ENCODE measurements at places on chromosomes 5 and 9.

DNA sequence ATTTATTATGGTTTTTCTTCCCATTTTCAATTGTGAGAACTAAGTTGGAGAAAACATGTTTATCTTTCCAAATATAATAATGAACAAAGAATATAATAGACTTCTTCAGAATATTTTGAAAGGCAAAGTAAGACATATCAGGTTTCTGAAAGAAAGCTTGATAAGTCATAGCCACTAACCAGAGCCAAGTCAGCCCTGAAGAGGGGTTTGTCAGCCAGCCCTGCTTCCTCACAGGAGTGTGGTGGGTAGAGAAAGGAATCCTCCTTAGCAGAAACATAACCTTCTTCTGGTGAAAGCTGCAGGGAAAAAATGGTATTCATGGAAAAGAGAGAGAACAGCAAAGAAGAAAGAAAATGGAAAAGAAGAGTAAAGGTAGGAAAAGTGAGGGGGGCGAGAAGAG, 93.4 kb downstream of the MPDZ start:
- DNase-seq = no peak

DNA sequence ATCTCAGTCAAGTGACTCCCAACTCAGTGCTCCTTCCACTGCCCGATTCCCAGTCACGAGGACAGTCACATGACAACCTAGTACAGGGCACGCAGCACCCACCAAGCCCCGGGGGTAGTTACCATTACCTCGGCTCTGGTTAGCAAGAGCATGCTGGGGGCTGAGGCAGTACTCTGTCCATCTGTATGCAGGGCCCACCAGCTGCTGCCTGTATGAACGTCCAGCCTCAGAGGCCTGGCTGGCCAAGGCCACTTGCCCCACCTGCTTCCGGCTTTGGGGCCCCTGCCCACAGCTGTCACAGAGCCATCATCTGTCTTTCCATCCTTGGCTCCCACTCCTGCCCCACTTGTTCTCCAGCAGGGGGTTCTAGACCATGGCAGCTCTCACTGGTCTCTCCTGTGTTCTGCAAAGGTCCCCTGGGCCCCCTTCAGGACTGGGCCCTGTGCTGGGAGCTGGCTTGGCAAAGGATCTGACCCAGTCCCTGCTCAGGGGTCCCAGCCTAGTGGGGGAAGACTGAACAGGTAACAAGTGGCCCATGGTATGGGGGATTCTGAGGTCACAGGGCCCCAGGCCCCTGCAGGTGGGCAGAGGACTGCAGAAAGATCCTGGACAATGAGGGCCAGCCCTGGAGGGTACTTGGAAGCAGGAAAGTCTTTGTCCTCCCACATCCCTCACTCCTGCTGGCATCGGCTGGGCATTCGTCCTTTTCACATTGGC, 3.3 kb downstream of the RPL35 start:
- DNase-seq = no peak

GRCh38 chr5:2908086-2908485, 156.6 kb upstream of the IRX2 start:
- no peak for DNase-seq

DNA sequence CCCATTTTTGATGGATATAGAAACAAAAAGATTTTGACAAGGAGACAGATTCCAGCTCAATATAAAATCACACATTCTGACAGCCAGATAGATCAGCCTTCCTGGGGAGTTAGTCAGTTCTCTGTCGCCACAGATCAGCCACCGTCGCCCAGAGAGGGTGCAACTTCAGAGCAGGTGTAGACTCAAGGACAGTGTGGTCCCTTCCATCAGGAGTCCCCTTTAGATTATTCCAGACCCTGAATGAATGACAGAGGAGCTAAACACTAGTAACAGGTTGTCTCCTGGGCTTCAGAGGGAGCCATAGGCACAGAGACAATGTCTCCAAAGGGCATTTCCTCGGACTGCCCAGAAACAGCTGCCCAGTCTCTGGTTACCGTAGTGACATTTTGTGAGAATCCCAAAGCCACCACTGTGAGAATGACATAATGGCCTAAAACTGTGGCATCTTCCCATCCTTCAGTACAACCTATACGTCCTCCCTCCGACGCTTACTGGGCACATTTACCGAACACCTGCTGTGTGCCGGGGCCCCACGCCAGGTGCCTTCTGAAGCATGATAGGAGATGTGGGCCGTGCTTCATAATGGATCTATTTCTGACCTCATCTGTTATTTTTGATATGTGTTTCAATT, 47.4 kb upstream of the SLC2A8 start:
- no peak for DNase-seq

GRCh38 chr5:131212471-131213021, 41.8 kb downstream of the LYRM7 start:
- no peak for DNase-seq

DNA sequence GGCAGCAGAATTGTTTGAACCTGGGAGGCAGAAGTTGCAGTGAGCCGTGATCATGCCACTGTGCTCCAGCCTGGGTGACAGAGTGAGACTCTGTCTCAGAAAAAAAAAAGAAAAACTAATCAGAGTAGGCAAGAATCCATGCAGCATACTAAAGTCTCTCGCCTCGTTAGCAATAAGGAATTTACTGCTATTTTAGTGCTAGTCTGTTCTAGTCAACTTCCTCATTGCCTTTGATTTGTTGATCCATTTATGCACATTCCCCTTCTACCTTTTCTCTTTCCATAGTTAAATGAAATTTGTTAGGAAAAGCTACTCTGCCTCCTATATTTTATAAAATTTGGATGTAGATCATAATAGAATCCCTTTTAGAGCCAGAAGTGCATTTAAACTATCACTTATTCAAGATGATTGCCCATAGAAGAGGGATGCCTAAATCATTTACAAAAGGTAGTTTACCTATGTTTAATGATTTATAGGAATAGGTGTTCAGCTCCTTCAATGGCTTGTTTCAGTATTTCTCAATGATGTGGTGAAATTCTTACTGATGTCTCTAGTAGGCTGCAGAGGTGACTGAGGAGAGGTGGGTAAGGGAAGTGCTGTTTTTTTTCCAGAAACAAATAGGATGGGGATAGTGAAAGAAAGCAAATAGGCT, 1.9 kb downstream of the LRRC19 start:
- no peak for DNase-seq

- no peak for DNase-seq
Measured at GRCh38 chr5:18546591-18546990, 912.3 kb downstream of the TAF11L14 start.

GRCh38 chr9:37370968-37371563, 51.4 kb upstream of the GRHPR start:
- DNase-seq = no peak

DNA sequence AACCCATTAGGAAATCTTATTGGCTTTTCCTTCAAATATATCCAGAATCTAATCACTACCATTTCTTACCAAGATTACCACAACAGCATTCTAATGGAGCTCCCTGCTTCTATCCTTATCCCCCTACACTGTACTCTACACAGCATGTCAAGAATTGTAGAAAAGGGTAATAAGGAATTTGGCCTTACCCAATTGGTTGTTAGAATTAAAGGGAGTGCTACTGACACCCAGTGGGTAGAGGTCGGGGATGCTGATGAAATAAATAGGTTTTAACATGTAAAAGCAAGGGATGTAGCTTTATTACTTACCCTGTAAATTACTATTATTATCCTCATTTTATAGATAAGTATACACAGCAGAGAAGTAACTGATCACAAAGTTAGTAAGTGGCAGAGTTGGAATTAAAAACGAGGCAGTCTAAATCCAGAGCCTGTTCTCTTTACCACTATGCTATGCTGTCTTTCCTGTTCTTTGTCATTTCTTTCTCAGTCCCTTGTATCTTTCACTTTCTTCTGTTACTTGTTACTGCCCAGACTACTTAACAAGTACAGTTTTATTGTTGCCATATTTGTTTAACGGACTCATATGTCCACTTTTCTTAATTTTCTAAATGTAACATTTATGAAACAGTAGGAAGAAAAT, 10.5 kb downstream of the SLC38A9 start:
- no peak for DNase-seq

DNA sequence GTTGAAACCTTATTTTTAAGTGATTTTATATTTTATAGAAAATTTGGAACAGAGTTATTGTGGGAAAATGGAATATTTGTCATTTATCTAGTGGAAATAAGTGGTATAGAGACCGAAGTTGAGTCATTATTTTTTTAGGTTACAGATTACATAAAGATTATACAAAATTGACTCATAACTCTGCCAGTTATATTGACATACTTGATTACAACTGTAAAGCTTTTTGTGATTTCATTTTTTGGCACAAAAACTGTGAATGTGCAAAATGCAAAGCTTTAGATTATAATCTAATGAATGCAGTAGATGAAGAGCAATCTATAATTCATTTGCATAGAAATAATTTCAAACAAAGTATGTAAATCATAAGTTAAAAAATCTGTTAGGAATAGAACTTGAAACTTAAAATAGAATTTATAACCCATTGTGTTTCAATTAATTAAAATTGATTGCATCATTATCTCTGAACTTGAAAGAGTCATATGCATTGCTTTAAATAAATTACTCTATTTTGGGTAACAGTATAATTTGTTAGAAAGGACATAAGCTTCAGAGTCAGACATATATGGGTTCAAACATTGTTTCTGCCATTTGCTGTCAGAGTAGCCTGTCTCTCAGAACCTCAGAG, 280.4 kb downstream of the FER start:
- DNase-seq = no peak

- no peak for DNase-seq
Measured at GRCh38 chr9:135589596-135590485, 28.3 kb downstream of the PAEP start.

DNA sequence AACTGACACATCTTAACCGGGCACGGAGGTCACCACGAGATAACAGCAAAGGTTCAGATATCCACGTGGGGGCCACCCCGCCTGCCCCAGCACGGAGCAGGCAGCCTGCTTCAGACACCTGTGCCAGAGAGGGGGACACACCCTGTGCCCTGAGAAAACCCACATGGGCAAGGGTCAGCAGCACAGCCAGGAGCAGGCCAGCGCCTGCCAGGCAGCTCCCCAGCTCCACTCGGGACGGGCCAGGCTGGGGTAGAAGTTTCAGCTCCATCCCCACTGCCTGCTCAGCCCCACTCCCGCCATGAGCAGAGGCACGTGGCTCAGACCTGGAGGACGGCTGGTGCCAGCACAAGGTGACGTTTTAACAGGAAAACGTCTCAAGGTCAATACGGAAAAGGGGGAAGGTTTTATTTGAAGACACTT, 22.2 kb downstream of the SLC12A7 start:
- DNase-seq = no peak

DNA sequence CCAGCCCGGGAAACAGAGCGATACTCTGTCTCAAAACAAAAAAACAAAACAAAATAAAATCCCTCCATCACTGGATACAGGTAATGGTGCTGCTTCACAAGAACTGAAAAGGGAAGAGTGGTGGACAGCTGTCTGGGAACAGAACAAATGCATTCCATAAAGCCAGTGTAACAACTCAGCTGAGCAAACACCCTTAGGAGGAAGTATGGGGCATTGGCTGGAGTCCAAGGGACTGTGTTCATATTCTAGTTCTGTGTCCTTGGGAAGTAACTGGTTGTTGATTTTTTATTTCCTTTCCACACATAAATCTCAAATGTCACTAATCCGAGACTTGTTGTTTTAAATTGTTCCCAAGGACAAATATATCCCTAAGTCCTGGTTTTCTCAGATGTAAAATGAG, 38.3 kb downstream of the HTR1A start:
- DNase-seq = no peak

DNA sequence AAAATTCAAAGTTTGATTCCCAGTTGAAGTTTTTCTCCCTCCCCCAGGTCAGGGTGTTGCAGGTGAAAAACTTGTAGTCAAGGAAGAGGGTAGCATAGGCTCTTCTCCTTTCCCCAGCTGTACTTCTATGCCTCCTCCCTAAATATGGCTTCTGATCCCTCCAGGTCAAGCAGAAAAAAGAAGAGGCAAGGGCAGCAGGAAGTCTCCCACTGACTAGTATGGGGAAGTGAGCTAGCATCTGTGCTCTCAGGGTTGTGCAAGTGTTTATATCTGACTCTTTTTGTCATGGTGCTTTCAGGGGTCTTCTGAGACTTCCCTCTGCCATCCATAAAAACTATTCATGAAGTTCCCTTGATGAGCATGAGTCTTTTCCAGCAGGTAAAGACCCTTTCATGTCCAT, 76.0 kb downstream of the ATPSCKMT start:
- DNase-seq = no peak

GRCh38 chr9:112142420-112142819, 32.7 kb downstream of the SUSD1 start:
- no peak for DNase-seq

GRCh38 chr5:143051244-143052058, 281.3 kb downstream of the ARHGAP26 start:
- DNase-seq = no peak

DNA sequence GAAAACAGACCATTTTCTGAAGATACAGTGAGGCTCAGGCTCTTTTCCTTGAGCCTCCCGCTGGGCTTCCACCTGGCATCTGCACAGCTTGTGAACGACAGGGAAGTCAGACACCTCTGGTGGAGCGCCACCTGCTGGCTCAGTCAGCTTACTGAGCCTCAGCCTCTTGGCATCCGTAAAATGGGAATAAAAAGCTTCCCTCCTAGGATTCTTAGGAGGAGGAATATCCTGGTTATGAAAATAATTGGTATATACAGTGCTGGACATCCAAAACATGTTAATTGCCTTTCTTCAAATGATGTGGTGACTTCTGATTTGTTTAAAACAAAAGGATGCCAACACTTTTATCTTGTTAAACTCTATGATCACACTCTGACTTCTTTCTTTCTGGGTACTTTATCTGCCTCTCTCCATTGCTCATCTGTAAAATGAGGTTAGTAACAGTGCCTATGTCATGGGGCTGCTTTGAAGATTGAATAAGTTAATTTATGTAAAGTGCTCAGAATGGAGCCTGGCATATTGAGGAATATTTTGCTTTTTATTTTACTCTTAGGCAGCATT, 67.5 kb downstream of the MAMDC2 start:
- DNase-seq = peak; percentile 1

GRCh38 chr9:15221746-15222145, 85.3 kb downstream of the TTC39B start:
- no peak for DNase-seq

DNA sequence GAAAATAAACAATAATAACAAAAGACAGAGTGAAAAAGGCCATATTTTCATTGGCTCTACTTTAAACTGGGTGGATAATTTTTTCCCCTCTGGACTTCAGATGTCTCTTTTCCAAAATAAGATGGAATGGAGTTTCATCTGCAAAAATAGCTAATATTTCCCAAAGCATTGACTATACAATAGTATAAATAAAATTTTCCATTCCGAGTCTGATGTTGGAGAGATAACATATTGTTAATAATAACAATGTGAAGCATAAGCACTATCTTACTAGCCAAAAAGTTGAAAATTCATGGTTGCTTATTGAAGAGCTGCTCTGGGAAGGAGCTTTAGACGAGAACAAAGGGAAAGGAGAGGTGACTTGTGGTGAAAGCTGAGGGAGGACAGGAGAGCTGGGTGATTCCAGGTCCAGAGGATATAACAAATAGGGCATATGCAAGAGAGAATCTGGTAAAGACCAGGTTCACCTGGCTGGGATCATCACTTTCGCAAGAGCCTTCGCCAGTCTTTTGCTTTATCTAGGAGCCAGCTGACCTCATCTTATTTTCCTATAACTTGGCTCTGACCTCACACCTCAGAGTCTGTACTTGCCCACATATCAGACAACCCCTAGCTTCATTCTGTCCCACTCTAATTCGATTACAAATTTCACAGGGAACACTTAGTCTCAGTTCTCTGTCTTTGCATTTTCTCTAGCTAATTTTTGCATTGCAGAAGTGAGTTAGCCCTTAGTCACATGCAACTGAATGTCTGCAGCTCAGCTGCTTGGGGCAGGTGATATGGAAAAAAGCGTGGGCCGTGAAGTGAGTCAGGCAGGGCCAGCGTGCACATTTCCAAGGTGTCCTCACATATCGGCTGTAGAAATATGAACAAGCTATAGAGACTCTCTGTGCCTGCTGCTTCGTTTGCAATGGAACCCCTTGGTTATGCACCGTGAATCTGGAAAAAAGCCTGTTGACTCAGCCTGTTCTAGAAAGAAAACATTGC, 7.6 kb upstream of the ZNF474 start:
- DNase-seq = no peak

Data from amygdala (tissue), 56 donors.